ENCODE measurements at places on chromosomes 3 and 15.

DNA sequence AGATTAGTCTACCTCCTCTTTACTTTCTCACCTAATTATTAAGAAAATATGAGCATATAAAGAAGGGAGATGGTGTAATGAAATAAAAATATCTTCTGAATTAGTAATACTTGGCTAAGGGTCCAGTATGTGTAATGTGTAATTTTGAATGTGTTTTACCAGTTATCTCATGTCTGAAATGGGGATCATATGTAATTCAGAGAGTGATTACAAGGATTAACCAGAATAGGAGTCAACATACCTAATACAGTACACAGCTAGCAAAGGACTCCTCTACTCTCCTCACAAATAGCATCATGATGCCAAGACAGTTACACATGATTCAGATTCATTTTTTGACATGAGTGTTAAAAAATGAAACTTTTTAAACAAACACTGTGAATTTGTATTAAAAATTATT lies 570.4 kb downstream of the SI start:
- no peak for DNase-seq

DNA sequence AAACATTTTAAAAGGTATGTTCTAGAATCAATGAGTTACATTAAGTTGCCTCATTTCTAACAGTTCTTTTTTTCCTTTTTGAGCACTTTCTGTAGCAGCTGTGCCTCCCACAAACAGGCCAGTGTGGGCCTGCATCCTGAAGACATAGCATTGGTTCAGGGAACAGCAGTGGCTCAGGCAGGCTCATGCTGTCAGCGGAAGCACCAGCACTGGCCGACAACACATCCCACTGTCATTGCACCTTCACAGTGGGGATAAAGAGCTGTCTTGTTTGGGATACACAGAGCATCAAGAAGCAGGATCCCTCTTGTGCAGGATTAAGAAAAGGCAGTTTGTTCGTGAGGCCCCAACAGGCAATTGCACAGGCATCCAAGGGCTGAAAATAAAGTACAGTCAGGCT lies 123.3 kb downstream of the MOBP start:
- no peak for DNase-seq

GRCh38 chr3:161560008-161560637 lies 63.5 kb downstream of the OTOL1 start:
- DNase-seq = peak; percentile 64

DNA sequence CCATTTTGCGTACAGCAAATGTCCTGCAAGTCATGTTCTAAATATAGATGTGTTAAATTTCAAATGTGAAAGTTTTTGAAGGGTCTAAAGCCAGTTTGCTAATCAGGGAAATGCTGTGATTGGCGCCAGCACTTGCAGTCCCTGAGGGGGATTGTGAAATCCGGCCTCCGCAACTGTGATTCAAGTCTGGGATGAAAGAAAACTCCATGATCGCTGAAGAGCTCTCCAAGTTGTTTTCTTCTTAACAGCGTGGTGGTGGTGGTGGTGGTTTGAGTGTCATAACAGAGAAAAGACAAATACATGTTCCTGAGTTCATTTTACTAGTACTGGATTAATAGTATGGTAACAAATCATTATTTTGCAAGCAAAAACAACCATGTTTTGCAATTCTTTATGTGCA lies 51.8 kb downstream of the MITF start:
- DNase-seq = peak; percentile 35

DNA sequence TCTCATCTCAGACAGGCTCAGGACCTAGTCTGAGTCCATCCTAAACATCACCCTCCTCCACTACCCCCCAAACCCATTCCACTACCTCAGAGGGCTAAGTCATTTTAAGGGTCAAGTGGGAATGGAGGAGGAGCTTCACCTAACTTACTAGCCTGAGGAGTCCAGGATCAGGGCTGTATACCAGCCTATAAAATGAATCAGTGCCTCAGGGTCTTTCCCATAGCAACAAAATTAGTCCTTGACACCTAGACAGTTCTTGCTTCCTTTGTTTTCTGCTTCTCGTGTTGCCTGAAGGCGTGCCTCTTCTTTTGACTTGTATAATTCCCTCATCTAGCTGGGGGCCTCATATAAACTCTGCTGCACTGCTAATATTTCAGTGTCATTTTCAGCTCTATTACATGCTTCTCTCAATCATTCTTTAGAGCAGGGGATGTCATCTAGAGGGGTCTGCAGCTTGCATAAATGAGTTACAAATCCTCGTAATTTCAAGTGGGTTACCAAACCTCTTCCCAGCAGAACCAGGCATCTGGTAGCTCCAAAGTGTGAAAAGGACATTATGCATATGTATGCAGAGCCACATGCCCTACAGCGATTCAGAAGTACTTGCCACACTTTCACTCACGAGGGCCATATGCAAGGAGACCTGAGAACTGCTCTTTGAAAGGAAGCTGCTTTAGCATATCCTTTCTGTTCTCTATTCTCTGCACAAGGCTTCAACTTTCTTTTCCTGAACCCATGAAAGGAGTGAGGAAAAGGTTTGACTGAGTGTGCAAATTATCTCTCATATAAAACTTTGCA lies 311.7 kb upstream of the SEMA6D start:
- no peak for DNase-seq

DNA sequence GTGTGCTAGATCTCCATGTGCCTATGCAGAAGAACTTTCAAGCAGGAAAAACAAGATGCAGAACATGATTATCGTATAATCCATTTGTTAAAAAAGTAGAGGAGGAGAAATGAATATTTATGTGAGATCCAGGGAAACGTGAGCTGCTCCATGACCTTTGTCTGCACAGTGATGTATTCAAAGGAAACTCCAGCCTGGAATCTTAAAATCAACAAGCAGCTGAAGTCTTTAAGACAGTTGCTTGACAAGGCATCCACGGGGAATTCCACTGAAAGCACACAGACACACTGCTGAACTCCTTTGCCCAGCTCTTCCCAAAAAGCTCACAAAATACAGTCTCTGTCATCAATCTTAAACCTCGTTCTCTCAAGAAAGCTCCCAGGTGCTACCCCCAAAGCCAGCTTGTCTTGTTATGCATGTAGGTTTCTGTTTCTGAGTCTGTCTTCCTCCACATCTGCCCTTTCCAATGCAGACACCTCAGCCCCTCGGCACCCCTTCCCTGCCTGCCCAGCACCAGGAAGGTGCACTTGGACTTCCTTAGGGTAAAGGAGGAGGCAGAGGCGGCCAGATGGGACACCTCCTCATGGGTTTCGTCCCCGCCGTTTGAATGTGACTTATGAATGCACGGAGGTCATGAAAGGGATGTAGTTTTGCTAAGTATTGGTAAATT lies 28.7 kb downstream of the LRRK1 start:
- DNase-seq = no peak

GRCh38 chr3:120049881-120050539 lies 44.2 kb downstream of the GSK3B start:
- no peak for DNase-seq

DNA sequence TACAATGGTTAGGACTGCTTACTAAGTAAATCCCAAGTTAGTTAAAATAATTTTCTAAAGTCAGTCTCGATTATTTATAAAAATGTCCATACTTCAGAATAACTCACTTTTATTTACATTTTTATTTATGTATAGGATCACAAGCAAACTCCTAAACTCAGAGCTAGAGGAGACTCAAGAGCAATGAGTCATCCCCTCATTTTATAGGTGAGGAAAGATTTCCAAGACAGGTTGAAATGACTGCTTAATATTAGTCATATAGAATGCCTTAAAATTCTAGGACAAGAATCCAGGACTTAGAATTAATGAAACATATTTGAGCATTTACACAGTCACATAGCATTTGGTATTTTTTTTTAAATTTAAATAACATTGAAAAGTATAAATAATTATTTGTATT lies 983.8 kb downstream of the SI start:
- DNase-seq = no peak

GRCh38 chr15:72516777-72517176 lies 42.6 kb downstream of the ARIH1 start:
- no peak for DNase-seq

GRCh38 chr3:133328373-133328772 lies 71.5 kb upstream of the BFSP2 start:
- no peak for DNase-seq

GRCh38 chr3:190217081-190217480 lies 96.4 kb upstream of the P3H2 start:
- DNase-seq = no peak

DNA sequence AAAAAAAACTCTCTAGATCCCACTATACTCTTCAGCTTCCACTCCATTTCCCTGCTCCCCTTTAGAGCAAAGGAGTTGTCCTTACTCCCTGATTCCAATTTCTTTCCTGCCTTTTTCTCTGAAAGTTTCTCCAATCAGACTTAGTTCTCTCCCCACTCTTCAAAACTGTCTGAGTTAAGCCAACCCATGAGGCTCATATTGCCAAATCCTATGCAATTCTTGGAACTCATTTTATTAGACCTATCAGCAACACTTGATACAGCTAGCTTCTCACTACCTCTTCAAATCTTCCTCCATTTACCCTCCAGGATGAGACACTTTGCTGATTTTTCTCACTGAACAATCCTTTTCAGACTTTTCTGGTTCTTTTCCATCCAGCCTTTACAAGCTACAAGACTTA lies 233.1 kb downstream of the THRB start:
- DNase-seq = no peak

Measured in left hindlimb (tissue), 1 donor.